ENCODE measurements at places on chromosomes 16 and 17.

DNA sequence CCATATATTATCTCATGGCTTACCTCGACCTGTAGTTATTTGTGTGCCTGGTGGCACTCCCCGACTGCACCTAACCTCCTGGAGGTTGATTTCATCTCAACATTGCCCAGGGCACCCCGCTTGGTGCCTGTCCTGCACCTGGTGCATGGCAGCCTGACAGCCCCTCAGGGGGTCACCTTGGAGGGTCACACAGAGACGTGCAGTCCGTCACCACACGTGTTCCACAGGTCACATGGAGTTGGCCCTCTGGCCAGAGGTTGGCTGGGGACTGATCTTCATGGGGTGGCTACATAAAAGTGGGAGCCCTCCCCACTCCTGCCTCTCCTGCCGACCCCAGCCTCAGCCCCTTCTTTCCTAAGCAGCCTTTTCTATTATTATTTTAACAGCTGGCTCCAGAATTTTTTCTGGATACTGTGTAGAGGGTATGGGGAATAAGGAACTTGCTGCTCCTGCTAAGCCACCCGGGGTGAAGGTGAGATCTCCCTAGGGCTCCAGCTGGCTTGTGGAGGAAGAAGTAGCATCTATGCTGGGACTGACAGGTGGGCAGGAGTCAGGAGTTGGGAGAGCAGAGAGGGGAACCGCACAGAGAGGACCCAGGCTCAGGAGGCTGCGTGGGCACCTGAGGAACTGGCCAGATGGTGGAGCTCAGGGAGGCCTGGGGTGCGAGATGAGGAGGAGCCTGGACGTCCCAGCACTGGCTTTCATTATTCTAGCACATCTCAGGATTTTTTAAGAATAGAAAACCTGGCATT, 12.5 kb upstream of the NKD1 start:
- no peak for DNase-seq

DNA sequence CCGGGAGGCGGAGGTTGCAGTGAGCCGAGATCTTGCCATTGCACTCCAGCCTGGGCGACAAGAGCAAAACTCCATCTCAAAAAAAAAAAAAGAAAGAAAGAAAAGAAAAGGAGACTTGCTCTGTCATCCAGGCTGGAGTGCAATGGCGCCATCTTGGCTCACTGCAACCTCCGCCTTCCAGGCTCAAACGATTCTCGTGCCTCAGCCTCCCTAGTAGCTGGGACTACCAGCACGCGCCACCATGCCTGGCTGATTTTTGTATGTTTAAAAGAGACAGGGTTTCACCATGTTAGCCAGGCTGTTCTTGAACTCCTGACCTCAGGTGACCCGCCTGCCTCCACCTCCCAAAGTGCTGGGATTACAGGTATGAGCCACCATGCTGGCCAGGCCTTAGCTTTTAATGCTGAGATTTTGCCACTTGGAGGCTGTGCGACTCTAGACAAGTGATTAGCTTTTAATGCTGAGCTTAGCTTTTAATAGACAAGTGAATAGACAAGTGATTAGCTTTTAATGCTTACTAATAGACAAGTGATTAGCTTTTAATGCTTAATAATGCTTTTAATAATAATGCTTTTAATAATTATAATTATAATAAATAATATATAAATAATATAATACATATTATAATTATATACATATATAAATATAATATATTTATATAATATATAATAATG, 9.6 kb downstream of the LDAF1 start:
- DNase-seq: no peak

DNA sequence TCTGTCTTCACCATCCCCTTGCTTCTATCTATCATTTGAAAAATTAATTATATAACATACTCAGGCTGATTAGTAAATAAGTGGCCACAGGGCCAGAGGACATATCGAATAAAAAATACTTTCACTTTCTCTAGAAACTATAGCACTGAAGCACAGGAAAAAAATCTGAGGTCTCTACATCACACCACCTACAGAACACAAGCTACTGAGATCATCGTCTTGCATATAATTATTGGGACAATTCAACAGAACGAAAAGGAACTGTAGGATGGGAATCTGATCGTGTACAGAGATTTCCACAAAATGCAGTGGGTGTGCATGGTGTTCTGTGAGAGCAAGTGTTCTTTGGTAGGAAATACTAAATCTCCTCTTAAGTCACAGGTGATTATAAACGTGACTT, 289.6 kb upstream of the ERCC4 start:
- no peak for DNase-seq

GRCh38 chr17:69856946-69857345, 218.1 kb upstream of the KCNJ16 start:
- DNase-seq: no peak

GRCh38 chr17:4950746-4951204, at the start of gene ENO3:
TSS of gene ENO3 (plus strand) at chr17:4951119. CDS start at chr17:4951830, 711 bp downstream.
- no peak for DNase-seq

DNA sequence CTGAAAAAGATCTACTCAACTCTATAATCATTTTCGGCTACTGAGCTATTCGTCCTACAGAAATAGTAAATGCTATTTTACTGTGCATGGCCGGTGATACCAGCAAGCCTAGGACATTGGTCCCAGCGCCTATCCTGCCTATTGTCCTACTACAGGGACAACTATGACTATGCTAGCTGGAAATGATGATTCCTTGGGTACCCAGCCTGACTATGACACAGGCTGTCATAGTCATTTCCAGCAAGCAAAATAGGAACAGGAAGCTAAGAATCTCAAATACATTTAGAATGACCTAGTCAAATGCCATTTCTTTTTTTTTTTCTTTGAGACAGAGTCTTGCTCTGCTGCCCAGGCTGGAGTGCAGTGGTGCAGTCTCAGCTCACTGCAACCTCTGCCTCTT, 33.7 kb upstream of the HSBP1 start:
- DNase-seq: no peak

GRCh38 chr17:1164935-1165556, 14.7 kb downstream of the ABR start:
- no peak for DNase-seq

DNA sequence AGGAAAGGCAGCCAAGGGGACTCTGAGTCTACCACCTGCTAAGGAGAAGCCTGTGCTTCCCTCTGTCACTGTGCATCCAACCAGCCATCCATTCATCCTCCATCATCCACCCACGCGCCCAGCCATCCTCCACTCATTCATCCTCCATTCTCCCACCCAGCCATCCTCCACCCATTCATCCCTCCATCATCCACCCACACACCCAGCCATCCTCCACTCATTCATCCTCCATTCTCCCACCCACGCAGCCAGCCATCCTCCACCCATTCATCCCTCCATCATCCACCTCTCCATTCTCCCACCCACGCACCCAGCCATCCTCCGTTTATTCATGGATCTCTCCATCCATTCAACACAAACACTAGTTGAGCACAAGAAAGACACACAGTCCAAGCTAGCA, 74.1 kb downstream of the COG7 start:
- DNase-seq: no peak

DNA sequence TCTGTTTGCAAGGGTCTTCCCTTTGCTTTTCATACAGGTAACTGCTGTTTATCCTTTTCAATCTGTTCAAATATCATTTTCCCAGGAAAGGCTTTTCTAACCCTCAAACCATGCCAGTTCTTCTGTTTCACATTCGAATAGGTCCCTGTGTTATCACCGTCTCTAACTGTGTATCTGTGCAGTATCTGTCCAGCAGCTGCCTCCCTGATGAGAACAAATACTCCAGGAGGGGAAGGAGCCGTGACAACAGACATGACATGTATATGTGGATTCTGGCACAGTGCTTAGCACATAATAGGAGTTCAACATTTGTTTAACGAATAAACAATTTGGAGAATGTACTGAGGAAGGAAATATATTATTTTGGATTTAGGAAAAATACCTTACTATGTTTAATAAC, 95.7 kb downstream of the STX8 start:
- no peak for DNase-seq

DNA sequence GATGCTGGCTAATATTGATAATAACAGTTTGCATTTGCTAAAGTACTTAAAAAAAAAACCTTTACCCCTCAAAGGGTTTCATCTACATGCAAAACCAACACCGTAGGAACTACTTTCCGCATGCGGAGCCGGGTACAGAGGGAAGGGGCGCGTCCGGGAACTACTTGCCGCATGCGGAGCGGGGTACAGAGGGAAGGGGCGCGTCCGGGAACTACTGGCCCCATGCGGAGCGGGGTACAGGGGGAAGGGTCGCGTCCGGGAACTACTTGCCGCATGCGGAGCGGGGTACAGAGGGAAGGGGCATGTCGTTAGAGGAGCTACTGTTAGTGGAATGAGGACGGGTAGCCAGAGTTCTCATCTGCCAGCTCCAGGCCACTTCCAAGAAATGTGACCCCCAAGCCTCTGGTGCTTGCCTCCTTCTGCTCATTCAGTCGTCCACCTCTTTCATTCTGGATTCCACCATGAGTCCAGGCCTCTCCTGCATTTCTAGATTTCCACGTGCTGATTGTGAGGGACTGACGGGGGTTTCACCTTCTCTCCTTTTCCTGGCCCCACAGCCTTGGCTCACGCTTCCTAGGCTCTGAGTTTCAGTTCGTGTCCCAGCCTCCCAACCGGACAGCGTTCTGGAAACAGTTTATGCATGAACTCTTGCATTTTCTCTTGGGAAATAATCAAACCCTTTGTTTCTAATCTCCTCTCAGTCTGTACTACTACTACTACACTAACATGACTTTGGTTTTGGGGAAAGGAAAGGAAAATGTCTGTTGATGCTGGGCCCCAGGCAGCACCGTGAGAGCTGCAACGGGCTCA, 26.9 kb downstream of the MINK1 start:
- peak; percentile 34 for DNase-seq

DNA sequence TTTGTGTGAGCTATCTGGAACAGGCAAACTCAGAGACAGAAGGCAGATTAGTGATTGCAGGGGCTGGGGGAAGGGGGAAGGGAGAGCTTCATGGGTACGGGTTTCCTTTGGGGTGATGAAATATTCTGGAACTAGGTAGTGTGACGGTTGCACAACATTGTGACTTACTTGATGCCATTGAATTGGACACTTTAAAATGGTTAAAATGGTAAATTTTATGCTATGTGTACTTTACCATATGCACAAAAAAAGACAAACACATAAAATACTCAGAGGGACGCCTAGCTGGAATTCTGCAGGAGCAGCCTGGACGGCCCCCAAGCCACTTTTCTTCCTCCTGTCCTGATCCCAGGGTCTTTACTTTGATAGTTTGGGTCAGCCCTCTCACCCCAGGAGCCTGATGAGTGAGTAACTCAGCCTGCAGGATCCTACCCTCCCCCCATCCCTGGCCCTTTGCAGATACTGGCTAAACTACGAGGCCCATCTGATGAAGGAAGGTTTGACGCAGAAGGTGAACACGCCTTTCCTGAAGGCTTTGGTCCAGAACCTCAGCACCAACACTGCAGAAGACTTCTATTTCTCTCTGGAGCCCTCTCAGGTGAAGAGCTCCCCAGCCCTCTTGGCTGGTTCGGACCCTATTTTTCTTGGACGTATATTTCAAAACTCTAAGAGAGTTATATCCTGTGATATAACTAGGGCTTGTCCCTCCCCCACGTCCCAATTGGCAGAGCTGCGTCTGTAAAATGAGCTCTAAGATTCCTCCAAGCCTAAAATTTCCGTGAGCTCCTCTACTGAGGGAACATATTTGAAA, 7.8 kb downstream of the ADGRG3 start:
- DNase-seq: no peak

DNA sequence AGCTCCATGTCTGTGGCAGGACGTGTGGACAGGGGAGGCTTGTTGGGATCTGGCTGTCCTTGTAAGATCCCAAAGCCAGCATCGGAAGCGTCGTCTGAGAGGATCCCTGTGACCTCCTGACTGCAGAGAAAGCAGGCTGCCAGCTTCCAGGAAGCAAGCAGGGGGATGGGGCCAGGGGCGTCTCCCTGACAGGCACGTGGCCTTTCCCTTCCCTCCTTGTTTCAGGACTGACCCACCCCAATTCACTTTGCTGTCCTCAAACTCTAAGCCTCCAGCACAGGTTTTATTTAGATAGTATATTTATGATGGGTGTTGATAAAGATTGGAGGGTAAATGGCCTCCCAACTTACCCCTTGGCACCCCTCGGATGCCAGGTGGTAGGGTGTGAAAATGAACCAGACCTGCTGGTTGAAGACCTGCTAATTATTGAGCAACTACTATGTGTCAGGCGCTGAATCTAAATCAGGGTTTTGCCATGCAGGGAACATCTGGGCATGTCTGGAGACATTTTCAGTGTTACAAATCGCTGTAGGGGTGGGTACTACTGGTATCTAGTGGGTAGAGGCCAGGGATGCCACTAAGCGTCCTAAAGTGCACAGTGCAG, 24.5 kb downstream of the SOCS1 start:
- DNase-seq: no peak

- no peak for DNase-seq
These were observed 158.9 kb upstream of the CIBAR2 start for GRCh38 chr16:85271198-85271597.

- DNase-seq: no peak
These were observed 68.6 kb upstream of the TOB1 start for GRCh38 chr17:50934672-50935220.

DNA sequence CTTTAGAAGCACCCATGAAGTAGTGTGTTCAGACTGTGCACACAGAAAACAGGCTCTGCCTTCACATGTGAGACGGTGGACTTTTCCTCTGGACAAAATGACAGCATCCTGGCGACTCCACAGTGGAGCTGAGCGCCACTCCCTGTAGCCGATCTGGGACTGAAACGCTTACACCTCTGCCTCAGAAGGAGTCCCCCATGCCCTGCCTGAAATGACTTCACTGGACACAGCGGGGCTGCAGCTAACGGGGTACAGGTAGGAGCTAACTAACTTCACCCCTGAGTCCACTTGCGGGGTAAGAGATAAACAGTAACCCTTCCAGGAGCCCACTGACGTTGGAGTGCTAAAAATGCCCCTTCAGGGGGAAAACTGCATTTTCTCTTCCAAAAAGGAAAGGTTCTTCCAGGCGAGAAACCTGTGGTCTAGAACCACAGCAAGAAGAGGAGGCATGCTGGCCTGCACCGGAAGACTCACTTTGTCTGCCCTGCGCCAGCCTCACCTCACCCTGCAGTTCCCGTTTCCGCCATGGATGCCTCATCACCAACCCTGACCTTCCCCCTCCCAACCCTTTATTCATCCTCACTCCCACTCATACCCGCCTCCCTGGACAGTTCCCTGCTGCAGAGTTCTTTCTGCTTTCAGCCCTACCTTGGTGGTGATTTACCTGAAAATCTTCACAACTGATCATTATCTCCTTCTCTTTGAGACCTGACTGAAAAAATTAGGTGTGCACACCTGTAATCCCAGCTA, 19.4 kb upstream of the ENDOV start:
- DNase-seq: no peak

- DNase-seq: no peak
These were observed 14.8 kb downstream of the PMP22 start for GRCh38 chr17:15250135-15250860.

DNA sequence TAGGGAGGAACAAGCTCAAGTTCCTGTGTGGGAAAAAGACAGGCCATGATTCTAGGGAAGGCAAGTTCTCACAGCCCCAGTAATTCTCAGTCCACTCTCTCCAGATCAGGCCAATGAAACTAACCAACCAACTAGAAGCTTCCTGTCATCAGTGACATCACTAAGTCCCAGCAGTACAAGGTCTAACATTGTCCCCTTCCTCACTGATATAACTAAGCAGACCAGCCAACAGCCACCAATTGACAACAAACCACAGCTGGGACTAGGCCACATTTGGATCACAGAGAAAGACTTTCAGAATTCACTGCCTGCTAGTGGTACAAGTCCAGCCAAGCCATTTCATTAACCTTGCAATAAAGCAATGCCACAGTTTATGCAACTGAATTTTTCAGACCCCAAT, 94.0 kb downstream of the CACNG1 start:
- no peak for DNase-seq
